ENCODE measurements at places on chromosomes 5 and 9. TPM values are rescaled to one million over a fixed set of nuclear protein-coding genes. Genes with fewer than 3 reads are reported as not detected.

MAMDC2 gene
- total RNA-seq = not detected

GPR150 gene
- total RNA-seq = 1.7 TPM

PCDHB16 gene
- not detected for total RNA-seq

PIP5KL1 gene
- total RNA-seq = 1.9 TPM

- DNase-seq = no peak
Measured at GRCh38 chr9:87179553-87180340, 232.4 kb upstream of the GAS1 start.

GRCh38 chr5:91345461-91345860 is 37.7 kb downstream of the ARRDC3 start:
- no peak for DNase-seq

DNA sequence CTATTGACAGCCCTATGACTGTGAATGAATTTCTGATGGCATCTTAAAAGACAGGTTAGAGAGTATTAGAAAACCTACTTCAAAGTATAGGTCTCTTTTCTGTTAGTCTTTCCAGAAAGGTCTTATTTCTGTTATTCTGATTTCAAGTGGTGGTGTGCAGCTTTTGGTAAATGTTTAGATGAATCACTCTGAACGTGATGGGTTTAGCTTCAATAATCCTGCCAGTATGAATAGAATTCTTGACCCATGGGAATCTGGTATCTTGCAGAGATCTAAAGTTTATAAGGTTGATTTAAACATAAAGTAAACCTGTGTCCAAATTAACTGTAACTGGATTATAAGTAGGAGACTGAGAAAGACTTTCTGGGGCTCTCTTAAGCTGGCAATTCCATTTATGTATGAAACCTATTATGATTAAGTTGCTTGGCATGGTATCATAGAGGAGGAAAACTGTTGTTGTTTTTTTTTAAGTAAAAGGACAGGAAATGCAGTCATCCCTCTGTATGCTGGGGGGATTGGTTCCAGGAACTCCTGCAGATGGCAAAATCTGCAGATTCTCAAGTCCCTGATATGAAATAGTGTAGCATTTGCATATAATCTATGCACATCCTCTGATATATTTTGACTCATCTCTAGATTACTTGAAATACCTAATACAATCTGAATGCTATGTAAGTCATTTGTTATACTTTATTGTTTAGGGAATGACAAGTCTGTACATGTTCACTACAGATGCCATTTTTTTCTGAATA is 77.0 kb upstream of the ADAMTS19 start:
- DNase-seq = no peak

DNA sequence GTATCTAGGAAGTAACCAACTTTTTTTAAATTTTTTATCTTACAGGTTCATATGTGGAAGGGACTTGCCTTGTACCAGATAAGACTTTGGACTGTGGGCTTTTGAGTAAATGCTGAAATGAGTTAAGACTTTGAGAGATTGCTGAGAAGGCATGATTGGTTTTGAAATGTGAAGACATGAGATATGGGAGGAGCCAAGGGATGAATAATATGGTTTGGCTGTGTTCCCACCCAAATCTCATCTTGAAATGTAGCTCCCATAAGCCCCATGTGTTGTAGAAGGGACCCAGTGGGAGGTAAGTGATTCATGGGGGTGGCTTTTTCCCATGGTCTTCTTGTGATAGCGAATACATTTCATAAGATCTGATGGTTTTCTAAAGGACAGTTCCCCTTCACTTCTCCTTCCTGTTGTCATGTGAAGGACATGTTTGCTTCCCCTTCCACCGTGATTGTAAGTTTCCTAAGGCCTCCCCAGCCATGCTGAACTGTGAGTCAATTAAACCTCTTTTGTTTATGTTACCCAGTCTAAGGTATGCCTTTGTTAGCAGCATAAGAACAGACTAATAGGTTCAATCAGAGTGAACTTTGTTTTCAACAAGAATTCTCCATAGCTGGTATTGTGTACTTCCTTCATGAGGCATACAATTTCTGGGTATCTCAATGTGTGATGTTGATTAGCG is 535.6 kb upstream of the MEF2C start:
- no peak for DNase-seq

Measured in activated CD4-positive, alpha-beta memory T cell treated with anti-CD3 and anti-CD28 coated beads, Interleukin-2, amount 10 ng/mL, durations not matched to agents 7 days and 5 days (primary cell).